ENCODE measurements at places on chromosomes 3 and 15.

DNA sequence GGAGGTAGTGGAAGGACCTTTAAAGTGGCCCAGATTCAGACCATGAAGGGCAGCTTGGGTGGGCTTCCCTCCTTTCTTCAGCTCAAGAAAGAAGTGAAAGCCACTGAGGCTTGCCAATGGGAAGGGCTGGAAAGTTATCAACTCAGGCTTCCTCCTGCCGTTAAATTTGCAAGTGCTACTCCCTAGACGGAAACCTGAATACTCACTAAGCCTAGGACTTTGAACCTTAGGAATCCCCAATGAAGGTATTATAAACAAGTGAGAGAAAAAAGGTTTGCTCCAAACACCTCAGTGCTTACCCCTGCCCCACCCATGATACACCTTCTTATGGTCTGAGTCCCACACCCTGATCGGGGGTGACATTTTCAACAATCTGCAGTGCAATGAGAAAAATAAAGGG, 396.4 kb downstream of the SHQ1 start:
- no peak for DNase-seq

- DNase-seq, result no peak
Measured at GRCh38 chr3:109050591-109051167, 67.3 kb downstream of the MORC1 start.

DNA sequence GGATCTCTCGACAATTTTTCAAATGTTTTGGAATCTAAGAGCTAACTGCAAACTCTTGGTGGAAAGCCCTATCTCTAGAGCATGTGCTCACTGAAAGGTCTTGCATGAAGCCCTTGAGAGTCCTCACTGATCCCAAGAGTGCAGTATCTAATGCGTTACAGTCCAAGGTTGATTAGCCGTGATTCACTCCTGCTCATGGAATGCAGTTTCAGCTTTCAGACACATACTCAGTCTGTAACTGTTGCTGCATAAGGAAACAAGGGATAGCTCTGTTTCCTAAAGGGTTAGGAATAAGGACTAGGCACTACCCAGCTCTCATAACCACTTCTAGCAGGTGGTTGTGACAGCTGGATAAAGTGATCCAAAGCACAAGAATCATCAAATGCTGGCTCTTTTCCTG, 687.4 kb upstream of the CFAP20DC start:
- no peak for DNase-seq

DNA sequence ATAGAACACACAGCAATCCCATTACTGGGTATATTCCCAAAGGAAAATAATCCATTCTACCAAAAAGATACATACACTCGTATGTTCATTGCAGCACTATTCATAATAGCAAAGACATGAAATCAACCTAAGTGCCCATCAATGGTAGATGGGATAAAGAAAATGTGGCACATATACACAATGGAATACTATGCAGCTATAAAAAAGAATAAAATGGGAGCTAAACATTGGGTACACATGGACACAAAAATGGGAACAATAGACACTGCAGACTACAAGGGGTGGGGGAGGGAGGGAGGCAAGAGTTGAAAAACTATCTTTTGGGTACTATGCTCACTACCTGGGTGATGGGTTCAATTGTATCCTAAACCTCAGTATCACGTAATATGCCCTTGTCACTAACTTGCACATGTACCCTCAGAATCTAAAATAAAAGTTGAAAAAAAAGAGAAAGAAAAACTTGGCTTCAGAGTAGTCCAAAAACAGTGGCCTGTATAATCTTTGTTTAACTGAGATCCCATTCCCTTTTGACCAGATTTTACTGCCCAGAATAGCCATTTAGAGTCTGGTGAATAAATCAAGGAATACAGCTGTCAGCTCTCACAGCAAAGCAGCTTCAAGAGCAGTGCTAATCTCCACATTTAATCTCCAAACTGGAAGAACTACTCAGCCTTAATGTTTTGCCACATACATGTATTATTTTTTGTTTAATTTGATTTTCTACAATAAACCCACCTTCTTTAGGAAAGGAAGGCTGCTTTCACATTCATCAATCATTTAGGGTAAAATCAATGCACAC, 54.5 kb upstream of the XRN1 start:
- DNase-seq, result no peak

DNA sequence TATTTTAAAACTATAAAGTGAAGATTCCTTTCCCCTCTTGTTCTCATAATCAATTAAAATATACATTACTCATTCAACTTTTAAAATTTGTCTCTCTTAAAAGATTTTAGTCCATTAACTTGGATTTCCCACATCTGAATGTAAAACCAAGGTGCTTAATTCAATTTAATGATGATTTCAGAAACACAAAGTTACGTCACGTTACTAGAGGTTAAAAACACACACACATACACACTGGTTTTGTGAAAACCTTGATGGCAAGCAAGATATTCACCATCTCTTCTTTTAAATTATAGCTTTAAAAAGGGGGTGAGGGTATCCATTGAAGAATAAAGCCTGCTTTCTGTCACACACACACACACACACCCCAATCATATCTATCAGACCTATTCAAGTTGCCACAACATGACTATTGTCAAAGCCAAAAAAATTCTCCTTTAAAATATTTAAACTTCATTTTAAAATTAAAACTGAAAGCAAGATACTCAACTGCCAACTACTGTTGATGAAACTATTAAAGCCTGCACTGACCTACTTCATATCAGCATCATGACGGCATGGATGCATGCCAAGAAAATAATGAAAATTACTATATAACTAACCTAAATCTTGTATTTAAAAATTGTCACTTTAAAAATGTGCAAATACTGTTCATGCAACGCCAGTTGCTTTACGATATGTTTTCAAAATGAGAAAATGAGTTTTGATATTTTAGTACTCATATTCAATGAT, 2.1 kb downstream of the RFX7 start:
- no peak for DNase-seq

- no peak for DNase-seq
Measured at GRCh38 chr3:47932421-47932820, 83.8 kb downstream of the MAP4 start.

DNA sequence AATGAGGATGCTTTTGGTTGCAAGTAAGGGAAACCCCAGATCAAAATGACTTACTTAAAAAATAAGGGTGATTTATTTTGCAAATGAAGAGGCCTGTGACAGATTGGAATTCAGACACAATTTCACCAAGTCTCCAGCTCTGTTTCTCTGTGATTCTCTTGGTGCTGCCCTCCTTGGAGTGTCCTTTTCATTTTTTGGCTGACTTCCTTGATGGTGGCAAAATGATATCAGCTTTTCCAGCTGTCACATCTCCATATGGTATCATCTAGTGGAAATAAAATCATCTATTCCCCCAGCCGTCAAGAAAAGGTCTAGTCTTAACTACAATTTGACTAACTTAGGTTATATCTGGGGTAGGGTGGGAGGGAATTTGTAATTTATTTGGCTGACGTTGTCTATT, 68.5 kb upstream of the SLC25A26 start:
- DNase-seq, result no peak

- no peak for DNase-seq
Measured at GRCh38 chr3:109355625-109356441, 18.5 kb upstream of the DPPA4 start.

- no peak for DNase-seq
Measured at GRCh38 chr3:119748991-119749390, 32.9 kb upstream of the NR1I2 start.

- DNase-seq, result no peak
Measured at GRCh38 chr3:14433106-14433505, 30.7 kb downstream of the SLC6A6 start.

DNA sequence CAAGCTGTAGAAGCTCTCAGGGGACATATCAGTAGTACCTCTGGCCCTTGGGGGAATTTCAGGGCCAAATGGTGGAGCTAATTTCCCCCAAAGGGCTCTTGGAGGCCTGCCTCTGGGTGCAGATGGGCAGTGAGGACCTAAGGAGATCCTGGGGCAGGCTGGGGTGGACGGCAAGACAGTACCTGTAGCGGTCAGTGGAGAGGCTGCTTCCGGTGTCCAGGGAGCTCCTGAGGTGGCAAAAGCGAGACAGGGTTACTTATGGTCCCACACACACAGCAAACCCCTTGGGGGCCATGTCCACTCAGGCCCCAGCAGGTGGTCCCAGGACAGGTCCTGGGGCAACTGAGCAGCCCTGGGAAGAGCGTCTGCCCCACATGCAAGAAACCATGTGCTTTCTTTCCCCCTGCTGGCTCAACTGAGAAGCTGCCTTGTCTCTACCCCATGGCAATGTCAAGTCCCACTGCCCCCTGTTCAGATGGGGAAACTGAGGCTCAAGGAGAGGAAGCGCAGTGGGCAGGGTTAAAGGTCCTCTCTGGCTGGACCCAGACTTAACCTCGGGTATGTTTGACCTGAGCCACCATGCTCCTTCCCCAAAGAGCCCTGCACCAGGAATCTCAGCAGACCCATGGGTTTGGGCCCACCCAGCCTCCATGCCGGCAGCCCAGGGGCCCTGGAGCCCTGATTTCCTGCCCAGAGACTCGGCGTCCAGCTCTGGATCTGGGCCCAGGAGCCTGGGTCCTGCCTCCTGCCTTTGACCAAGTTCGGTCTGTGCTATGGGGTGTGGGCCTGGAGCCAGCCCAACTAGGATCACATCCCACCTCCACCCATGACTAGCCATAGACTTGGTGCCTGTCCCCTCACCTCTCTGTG, 25.7 kb downstream of the IQSEC1 start:
- DNase-seq, result no peak

- DNase-seq, result no peak
Measured at GRCh38 chr3:110236976-110237610, 834.5 kb upstream of the NECTIN3 start.

DNA sequence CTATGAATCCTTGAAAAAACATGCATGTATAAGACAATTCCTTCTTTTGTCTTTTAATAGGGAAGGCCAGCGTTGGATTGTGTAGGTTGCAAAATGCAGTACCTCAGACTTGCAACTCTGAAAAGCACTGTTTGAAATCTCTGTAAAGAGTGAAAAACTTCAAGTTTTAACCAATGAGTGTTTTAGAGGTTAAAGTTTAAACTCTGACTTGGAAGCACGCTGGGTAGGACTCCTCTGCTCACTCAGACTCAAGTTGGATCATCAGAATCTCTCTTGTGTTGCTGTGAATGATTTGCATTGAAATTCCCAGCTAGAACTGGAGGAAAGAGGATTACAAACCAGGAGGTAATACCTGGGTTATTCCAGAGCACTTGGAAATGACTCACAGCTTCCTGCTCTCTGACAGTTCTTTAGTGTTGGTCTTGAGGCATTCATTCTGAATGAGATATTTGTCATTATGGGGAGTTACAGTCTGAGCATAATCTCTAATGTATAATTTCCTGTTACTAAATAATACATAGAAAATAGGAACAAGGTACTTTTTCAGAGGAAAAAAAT, 49.1 kb downstream of the PLS1 start:
- no peak for DNase-seq

DNA sequence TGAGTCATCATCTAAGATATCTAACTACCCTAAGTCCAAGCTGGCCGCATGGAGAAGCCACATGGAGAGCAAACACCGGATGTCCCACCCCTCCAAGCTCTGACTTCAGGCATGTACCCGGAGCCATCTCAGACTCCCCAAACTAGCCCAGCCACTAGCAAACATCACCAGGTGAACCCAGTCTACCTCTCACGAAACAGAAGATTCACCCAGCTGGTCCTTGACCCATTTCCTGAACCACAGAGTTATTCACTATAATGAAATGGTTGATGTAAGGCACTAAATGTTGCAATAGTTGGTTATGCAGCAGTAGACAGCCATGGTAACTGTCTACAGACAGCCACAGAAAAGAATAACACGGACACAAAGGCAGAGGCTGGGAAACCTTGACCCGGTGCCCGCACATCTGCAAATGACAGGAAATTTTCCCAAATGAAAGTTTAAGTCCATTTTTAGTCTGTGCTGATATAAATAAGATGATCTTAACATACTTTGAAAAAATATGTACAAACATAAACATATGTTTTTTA, 265.5 kb upstream of the ATP10A start:
- DNase-seq, result no peak

DNA sequence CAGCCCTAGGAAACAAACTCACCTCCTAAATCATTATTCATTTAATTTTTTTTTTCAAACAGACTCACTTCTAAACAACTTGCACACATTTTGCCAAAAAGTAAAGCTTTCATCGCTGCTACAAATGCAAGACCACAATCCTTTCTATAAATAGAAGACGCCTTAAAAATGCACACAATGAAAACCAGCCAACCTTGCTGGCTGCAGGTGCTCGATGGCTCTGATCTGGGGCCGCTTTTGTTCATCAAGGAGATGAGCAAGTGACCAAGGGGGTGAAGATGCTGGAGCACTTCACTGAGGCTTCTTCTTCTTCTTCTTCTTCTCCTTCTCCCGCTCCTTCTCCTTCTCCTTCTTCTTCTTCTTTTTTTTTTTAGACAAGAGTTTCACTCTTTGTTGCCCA, 12.7 kb upstream of the SLC6A6 start:
- no peak for DNase-seq

- DNase-seq, result no peak
Measured at GRCh38 chr15:73927003-73927475, 777 bp downstream of the LOXL1 start.

Measured in stimulated activated CD8-positive, alpha-beta memory T cell treated with anti-CD3 and anti-CD28 coated beads, Interleukin-2, amount 100 ng/mL, for 1 hour (primary cell).